Activated CD4-positive, alpha-beta memory T cell treated with anti-CD3 and anti-CD28 coated beads, Interleukin-2, amount 10 ng/mL, durations not matched to agents 7 days and 5 days (primary cell): ENCODE measurements at places on chromosomes 1 and 21.
A peak's percentile ranks its signal among the peaks of the same experiment; 100 is the strongest.

GRCh38 chr1:11654137-11654938, at the start of the genes FBXO2 and FBXO44:
TSS of gene FBXO2 (minus strand) at chr1:11654429. CDS start at chr1:11654340, 89 bp downstream.
TSS of gene FBXO44 (plus strand) at chr1:11654877. CDS start at chr1:11655836, 959 bp downstream.
- DNase-seq, result peak; percentile 60

DNA sequence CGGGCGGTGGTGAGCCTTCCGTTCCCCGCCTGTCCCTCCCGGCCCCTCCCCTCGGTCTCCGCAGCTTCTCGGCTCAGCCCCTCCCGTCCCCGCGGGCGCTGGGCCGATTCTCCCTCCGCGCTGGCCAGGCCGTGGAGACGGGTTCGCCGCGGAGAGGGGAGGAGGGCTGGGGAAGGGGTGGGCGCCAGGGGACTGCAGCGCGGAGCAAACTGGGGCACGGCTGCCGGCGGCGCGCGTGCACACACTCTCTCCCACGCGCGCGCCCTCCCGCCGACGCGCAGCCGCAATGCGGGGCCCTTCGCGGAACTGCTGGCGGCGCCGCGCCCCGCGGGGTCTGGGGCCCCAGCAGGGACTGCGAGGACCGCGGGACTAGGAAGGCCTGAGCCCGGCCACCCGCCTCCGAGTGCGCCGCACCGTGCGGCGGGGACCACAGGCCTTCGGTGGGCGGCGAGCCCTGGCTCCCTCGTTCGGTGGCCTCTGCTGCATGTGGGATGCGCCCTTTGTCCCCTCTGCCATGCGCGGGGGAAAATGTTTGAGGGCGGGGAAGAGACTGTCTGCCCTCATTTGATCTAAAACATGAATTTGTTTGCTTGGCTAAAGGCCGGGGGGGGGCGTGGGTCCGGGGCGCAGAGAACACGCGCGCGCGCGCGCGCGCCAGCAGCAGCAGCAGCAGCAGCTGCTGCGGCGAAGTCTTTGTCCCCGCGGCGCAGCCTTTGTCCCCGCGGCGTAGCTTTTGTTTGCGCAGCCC, 90.7 kb upstream of the VAMP3 start:
- DNase-seq, result peak; percentile 23

DNA sequence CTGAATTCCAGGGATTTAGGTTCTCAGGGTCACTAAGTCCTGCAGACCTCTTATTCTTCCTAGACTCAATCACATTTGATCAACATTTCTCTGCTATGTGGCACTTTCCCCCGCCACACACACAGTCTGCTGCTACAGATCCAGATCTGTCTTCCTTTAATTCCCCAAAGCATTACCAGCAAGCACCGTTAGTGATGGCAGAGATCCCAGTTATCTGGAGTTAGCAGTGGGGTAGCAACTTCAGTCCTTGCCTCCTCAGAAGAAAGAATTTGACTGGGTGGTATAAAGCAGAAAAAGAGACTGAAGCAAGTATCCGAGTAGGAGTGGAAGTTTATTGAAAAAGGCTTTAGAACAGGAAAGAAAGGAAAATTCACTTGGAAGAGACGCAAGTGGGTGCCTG, 100.4 kb upstream of the ETV3 start:
- no peak for DNase-seq

DNA sequence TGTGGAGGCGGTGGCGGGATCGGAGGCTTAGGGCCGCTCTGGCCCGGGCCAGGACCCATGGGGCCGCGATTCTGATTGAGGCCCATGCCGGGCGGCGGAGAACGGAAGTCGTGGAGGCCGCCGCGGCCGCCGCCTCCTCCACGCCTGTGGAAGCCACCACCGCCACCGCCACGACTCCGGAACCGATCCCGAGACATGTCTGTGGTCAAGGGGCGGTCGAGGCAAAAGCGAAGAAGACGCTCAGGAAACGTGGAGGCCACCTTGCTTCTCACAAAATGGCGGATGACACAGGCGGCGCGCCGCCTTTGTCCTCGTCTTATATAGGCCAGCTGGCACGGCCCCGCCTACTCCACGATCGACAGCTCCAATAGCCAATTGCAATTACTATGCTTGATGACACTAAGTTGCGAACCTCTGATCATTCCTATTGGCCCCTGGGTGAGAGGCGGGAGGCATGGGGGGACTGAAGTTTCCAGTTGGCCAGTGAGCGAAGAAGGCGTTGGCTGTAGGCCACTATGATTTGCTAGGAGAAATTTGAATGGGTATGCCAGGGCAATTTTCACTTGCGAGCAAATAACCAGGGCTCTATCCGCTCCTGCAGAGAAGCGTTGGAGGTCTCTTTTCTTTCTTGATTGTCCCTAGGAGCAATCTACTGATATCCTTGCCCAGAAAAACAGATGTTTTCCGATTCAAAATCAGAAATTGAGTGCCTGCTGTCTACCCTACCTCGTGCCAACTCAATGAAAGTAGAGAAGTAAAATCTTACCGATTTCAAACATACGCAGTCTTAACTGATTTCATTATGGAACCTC, at the start of gene SFPQ:
Gene SFPQ, minus strand, starts transcription at position 293 of the 812 bp plus-strand sequence. Its CDS starts 96 bp downstream, at position 197.
- peak; percentile 97 for DNase-seq

GRCh38 chr1:193355178-193355577, 168.8 kb upstream of the B3GALT2 start:
- DNase-seq, result no peak

GRCh38 chr1:167463875-167464575, 54.3 kb downstream of the CD247 start:
- DNase-seq, result no peak

GRCh38 chr1:230208619-230209261, 141.7 kb downstream of the GALNT2 start:
- DNase-seq, result peak; percentile 45

- no peak for DNase-seq
Measured at GRCh38 chr1:96465441-96465840, 256.1 kb upstream of the PTBP2 start.

DNA sequence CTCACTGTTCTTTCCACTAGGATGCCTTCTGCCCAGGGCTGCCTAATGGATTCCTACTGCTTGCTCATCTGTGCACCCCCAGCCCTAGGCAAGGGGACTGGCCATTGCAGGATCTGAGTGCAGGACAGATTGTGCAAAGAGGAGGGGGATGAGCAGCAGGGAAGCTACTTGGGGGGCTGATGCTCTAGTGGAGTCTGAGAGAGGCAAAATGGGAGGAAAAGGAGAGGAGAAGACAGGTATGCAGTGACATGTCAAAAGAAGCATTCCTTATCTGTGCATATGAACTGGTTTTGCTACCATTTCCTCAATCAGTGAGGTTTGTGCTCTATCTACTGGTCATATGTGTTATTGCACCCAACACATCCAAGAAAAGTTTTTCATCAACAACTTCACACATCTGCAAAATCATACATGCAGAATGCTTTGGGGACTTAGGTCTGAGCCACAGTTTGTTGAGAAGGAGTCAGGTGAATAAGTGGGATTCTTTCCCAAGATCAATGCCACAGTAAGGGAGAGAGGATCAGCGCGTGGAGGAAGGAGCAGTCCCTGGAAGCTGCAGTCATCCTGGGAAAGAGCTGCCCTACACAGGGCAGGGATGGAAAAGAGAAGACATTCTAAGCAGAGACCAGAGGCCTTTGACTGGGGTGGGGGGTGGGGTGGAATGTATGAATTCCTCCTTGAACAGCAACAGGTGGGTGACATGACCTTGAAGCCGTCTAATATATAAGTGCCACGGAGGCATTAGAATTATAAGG, 14.4 kb downstream of the SLC5A9 start:
- DNase-seq, result no peak

DNA sequence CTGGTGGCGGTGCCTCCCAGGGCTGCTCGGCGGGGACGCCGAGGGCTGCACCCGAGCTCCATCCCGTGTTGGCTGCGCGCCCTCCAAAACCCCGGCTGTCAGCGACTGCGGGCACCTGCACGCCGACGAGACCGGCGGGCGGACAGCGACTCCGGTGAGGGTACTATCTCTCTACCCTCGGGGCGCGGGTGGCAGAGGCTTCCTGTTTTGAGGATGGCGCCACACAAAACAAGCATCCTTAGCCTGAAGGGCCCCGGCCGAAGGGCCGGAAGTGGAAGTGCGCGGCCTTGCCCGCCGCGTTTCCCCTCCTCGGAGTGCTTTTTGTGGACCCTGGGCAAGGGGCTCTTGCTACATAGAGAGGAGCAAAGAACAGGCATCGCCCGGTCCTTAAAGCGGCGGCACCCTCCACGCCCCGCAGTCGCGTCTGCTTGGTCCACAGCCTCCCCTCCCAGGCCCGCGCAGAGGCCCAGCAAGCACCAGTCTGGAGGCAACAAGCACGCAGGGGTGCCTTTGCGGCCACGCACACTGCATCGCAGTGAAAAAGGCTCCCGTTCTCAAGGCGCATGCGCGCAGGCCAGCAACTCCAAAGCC, 561 bp upstream of the COQ8A start:
- DNase-seq, result peak; percentile 73

GRCh38 chr21:30838536-30838935, 9.0 kb upstream of the KRTAP7-1 start:
- DNase-seq, result no peak

GRCh38 chr1:156654700-156655099, 12.8 kb downstream of the BCAN start:
- DNase-seq, result no peak

DNA sequence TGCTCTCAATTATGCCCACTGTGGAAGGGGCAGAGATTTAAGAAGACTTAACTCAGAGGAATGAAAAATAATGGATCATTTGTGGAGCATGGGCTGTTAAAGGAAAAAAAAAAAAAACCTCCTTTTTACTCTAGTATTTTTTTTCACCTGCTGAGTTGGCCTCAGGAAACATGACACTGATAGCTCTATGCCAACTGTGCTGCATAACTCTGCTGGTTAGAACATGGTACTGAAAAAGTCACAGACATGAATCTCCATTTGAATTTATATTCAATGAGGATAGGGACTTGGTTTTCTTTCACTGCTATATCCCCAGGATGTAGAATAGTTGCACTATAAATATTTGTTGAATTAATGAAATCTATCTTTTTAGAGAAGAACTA, 86.1 kb upstream of the KIAA0040 start:
- no peak for DNase-seq

DNA sequence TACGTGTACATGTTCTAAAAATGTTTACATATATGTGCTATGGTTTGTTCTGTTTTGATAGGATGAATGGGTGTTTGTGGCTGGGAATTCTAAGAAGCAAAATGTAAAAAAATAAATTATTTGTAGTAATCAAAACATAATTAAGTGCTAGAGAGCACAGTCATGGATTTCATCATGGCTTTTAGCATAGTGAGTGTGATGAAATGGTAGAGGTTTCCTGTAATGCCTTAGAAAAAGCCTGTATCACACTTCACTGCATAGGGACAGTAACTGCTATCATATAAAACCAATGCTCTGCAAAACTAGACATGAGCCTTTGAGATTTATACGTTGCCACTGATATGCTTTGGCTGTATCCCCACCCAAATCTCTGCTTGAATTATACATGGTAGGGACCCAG, 99.8 kb downstream of the PTGER3 start:
- no peak for DNase-seq
